ENCODE measurements at places on chromosomes 12 and 14. TPM values are rescaled to one million over a fixed set of nuclear protein-coding genes. Genes with fewer than 3 reads are reported as not detected.

The BDKRB2 gene
- polyA plus RNA-seq, result 0.49 TPM

GRCh38 chr14:65769151-65769550 is 356.6 kb downstream of the FUT8 start:
- no peak for DNase-seq

DNA sequence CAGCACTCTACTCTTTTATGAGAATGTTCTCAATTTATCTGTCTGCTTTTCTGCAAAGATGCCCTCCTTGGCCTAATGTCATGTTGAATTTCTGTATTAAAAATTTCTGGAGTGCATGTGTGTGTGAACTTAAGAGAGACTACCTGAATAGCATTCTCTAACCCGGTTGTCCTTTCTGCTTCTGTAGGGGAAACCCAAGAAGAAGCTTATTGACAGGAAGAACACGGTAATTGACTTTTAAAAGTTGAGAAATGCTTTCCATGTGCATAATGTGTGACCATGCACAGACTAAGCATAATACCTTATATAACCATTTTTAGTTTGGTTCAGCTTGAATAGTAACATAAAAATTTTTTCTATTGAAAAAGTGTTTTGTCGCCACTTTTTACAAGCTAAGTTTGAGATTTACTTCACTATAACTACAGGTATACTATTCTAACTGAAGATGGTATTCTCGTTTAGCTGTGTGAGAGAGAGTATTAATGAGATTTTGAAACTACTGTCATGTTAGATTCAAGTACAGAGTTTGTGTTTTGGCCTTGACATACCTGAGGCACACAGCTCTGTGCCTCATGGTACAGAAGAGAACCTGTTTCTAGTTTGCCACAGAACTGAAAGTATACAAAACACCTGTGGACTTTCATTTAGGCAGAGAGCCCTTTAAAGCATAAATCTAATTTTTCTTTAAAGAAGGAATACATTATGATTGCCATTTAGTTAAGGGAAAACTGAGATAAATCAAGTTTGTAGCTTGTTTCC is 96.8 kb downstream of the TTLL5 start:
- DNase-seq, result no peak

- no peak for DNase-seq
Measured at GRCh38 chr12:62133440-62133839, 126.8 kb upstream of the USP15 start.

DNA sequence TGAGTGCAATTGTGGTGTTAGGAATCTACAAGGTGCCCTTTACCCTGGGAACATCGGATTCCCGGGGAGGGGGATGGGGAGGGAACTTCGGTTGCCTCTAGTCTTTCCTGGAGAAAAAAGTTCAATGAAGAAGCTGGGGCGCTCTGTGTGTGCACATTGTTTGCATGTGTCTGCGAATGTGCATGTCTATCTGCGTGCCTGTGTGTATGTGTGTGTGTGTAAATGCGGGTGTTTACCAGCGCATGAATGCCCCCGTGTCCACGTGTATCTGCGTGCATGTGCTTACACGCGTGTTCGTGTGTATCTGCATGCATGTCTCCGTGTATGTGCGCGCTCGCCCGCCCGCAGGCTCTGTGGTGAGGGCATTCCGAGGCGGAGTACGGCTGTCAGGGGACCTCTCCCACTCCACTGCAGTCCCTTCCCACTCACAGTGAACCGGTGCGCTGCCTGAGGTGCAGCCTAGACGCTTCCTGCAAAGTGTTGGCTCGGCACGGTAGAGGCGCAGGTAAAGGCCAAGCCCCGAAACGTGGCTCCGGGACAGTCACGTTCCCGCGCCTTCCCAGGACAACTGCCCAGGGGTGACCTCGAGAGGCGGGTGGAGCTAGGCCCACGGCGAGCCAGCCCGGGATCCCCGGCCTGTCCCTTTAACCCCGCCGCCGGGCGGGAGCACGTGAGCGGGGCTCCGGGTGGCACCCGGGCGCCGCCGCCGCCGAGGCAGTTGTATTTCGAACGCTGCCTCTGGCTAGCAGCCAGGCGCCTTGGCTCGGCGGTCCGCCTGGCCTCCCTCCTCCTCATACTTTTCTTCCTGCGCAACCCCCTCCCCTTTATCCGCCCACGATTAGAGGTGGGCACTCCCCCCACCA is 539 bp upstream of the HMGA2 start:
- peak; percentile 11 for DNase-seq
